ENCODE measurements at places on chromosomes 4 and X.

GRCh38 chrX:20951016-20951810 lies 423.0 kb upstream of the CNKSR2 start:
- DNase-seq = no peak

- DNase-seq = peak; percentile 84
These were observed 193.7 kb downstream of the SPATA18 start for GRCh38 chr4:52244848-52245247.

- no peak for DNase-seq
These were observed 23.8 kb upstream of the CXorf38 start for GRCh38 chrX:40671126-40671525.

DNA sequence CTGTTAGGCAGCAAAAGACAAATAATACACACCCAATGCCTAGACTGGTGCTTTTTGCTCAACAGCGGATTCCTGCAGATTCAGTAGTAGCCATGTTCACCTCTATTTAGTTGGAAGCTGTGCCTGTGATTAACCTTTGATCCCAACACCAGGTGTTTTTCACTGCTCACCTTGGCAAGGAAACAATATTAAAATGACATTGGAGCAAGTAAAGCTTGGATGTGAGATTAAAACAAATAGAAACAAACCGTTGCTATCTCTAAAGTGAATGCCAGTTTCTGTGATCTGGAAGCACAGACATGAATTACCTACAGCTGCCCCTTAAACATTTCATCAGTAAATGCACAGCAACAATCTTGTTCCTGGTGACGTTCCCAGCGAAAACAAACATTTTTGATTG lies 35.7 kb downstream of the MAGEB17 start:
- DNase-seq = no peak

GRCh38 chrX:65607070-65607742 lies 60.2 kb upstream of the MSN start:
- DNase-seq = no peak

Data from NCI-H1105 treated with DMSO at 0.1 percent for 48 hours (cell line).